Fibroblast of skin of left biceps (primary cell): ENCODE measurements at places on chromosomes 16 and 17.

DNA sequence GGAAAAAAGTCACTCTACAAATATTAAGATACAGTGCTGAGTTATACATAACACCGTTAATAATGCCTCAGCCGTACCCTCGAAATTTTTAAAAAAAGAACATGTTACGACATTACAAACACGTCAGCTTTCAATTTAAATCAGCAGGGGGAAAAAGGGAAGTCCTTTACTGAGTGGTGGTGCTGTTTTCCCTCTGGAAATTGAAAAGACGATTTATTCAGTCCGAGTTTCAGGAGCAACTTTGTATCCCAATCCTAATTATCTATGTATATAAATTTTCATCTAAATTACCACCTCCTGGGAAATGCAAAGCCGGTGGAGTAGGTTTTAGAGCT lies 1.3 kb downstream of the NETO2 start:
- no peak for DNase-seq

DNA sequence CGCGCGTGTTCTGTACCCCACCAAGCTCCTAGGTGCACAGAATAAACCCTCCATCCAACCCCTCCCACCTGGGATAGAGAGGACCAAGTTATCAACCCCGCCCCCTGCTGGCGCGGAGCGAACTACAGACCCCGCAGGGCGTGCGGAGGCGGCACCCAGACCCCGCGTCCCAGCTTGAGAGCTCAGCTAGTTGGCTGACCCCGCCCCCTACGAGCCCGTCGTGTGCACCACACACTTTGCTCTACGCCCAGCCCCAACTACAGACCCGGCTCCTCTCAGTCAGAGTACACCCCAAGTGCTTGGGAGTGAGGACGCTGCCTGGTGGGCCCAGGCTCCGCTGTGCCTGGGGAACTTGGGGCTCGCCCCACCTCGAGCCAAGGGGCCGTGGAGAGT lies 1.5 kb downstream of the GRIN2A start:
- DNase-seq: no peak

DNA sequence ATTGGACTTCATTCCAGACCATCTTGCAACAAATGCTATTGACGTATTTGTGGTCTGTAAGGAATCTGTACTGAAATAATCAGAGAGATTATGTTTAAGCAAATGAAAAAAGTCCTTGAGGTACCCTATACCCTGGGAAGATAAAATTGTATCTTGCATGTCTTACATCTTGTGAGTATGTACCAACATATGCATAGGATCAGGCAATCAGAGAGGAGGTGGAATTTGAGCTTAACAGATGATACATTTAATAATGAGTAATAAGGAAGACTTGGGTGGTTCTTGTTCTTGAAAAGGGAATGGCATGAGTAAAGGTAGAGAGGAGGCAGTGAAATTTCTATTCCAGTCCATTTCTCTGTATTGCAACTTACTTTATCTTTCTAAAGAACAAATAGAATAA lies 10.6 kb downstream of the MOSMO start:
- no peak for DNase-seq

- DNase-seq: no peak
Observed at GRCh38 chr17:3385869-3386816, at the start of gene OR3A2. Gene OR3A2 (minus strand): TSS chr17:3386308.

DNA sequence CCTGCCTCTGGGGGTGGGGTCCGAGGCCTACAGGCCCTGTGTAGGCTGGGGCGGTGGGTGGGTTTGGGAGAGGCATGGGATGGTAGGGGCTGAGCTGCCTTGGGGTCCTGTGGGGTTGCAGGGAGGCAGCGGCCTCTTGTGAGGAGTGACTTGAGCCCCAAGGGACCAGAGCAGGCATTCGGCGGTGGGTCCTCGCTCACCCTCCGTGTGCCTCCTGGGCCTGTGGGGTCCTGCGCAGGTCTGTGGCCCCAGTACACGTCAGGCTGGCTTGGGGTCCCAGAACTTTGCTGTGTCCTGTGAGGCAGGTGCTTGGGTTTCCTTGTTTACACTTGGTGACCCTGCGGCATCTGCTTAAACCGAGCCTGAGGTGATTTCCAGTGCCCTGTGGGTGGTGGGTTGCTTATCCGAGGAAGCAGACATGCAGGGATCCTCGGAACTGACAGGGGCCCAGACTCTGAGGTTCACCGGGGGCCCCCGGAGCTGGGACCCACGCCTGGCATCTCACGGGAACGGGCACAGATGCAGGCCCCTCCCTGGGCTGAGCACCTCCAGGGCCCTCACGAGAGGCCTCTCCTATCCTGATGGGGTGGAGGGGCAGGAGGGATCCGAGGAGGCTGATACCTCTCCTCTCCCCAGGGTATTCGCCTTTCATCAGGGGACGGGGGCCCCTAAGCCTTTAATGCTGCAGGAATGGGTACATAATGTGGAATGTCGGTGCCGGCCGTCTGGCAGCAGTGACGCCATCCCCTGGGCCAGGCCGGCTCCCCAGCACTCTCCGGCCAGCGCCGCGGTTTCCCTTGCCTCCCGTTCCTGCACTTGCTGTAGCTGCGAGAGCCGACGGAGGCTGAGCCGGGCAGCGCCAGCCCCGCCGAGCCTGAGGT lies 7.7 kb downstream of the METRNL start:
- no peak for DNase-seq

DNA sequence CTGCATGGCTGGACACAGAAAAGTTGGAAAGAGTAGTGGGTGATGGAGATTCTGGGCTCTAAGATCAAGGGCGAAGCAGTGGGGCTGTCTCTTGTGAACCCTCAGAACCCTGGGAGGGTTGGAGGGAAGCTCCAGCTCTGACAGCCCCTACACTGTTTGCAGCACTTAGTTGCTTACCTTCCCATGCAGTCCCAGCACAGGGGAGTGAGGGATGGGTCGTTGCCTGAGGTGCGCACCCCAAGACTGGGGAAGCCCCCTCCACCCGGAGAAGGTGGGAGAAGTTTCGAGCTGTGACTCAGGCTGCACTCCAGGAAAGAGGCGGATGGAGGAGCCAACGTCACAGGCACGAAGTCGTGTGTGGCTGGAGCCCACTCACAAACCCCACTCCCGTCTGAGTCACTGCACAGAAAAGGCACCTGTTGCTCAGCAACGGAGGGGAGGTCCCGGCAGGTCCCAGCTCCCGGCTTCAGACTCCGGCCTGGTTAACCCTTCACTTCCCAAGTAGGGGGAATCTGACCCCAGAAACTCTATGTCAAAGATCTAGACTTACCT lies 60.1 kb downstream of the AIPL1 start:
- no peak for DNase-seq

DNA sequence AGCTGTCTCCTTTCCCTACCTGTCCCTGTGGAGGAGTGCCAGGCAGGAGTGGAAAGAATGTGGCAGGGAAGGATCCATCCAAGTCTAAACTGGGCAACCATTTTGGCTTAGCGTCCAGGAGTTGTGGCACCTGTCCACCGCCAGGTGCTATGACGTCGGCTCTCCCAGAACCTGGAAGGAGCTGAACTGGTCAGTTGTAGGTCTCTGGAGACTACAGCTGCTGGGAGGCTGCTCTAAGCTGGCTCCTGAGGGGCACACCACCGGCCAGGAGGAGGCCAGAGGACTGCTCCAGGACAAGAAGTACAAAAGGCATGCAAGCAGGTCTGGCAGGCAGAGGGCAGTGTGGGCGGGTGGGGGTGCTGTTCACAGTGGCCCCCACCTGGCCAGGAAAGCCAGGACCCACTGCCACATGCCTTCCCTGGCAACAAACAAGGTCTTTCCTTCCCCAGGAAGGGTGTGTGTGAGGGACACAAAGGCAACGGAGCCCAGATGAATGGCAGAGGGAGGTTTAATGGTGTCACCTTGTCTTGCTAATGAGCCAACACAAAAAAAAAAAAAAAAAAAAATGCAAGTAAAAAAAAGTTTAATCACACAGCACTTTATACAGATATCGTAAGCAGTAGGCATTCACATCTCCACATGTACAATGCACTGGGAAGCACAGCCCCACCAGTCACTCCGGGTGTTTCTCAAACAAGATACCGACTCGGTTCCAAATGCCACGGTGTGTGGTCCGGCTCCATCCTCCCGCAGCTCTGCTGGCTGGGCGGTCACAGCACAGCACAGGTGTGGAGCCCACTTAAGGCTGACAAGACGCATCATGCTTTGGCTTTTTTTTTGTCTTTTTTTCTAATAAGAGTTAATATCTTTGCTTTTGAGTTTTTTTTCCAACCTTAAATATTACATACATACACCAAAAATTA lies 4.8 kb downstream of the SPHK1 start:
- DNase-seq: no peak

GRCh38 chr16:87057951-87058560 lies 259.1 kb downstream of the C16orf95 start:
- no peak for DNase-seq

DNA sequence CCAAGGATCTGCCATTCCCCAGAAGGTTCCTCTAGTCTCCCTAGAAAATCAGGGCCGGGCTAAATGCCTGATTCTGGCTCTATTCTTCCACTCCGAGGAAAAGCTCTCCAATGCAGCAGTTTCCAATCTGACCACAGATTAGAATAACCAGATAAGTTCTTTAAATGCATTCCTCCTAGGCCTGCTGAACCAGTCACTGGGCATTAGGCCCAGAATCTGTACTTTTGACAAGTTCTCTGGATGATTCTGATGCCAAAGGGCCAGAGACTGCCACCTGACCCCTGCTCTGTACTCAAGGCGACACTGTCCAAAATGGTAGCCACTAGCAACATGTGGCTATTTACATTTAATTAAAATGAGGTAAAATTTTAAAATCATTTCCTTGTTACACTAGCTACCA lies 22.3 kb downstream of the MAP3K14 start:
- DNase-seq: no peak

DNA sequence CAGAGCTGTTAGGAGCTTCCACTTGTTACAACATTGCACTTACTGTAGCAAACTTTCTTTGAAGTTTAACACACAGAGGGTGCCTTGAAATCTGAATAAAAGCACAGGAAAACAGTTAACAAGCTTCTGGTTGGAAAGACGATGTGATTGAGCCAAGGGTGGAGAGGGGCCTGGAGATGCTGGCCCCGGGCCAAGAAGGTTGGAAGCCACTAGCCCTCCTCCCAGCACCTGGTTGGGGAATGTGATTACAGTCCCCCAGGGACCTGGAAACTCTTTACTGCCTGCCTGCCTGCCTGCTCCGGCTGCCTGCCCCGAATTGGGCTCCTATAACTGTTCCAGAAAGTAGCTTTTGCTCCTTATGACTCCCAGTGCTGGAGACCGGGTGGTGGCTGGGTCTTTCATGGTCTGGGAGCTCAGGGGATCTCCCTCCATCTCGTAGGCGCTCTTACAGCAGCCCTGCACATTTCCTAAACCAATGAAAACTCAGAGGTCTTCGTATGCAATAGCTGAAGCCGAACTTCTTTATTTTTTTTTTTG lies 48.0 kb upstream of the ZFHX3 start:
- no peak for DNase-seq

- DNase-seq: no peak
Observed at GRCh38 chr16:70700101-70701020, 14.5 kb upstream of the MTSS2 start.

GRCh38 chr16:57091975-57092785 lies at the start of gene CPNE2:
Gene CPNE2 (plus strand): TSS chr16:57092583. CDS start chr16:57110743, 18,160 bp downstream.
- DNase-seq: no peak

DNA sequence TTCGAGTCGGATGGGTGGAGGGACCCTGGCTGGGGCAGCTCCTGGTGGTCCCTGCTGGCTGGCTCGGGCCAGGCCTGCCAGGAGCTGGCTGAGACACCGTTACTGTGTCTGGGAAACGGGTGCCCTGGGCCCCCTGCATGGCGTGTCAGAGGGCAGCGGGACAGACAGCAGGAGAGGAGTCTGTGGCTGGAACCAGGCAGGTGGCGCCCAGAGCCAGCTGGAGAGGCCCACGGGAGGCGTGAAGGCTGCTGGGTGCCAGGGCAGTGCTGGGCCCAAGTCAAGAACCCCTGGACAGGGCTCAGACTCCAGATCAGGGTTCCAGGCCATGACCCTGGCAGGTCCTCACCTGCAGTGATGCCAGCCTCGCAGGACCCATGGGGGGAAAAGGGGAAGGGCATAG lies 16.6 kb downstream of the SOX8 start:
- no peak for DNase-seq

DNA sequence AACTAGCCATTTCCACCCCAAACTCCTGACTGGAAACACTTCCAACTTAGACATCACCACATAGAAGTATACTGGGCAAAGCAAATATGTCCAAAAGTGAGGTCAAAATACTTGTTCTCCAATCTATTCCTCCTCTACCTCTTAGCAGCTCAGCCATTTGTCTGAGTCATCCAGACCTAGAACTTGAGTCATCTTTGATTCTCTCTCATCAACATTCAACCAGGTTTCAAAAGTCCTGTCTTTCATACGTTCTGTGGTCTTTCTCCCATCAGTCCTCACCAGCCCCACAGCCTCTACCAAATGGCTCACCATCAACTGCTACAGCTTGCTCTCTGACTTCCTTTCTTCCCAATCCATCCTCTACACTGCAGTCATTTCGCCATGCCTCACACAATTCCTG lies 6.8 kb downstream of the ANKFY1 start:
- no peak for DNase-seq

DNA sequence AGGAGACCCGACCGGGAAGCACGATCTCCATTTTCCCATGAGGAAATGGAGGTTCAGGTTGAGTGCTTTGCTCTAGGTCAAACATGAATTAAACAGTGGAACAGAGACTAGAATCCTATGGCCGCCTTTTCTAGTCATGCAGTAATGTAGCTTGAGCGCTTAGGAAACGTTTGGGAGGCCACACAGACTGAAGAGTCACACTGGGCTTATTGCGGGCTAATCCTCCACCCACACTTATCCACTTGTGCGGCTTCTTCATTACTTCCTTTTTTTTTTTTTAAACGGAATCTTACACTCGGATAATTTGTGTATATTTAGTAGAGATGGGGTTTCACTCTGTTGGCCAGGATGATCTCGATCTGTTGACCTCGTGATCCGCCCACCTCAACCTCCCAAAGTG lies 26.0 kb downstream of the CACNG3 start:
- no peak for DNase-seq

- no peak for DNase-seq
Observed at GRCh38 chr17:83174362-83175118, 95.1 kb downstream of the METRNL start.

GRCh38 chr17:40461732-40462342 lies 18.6 kb downstream of the IGFBP4 start:
- no peak for DNase-seq

DNA sequence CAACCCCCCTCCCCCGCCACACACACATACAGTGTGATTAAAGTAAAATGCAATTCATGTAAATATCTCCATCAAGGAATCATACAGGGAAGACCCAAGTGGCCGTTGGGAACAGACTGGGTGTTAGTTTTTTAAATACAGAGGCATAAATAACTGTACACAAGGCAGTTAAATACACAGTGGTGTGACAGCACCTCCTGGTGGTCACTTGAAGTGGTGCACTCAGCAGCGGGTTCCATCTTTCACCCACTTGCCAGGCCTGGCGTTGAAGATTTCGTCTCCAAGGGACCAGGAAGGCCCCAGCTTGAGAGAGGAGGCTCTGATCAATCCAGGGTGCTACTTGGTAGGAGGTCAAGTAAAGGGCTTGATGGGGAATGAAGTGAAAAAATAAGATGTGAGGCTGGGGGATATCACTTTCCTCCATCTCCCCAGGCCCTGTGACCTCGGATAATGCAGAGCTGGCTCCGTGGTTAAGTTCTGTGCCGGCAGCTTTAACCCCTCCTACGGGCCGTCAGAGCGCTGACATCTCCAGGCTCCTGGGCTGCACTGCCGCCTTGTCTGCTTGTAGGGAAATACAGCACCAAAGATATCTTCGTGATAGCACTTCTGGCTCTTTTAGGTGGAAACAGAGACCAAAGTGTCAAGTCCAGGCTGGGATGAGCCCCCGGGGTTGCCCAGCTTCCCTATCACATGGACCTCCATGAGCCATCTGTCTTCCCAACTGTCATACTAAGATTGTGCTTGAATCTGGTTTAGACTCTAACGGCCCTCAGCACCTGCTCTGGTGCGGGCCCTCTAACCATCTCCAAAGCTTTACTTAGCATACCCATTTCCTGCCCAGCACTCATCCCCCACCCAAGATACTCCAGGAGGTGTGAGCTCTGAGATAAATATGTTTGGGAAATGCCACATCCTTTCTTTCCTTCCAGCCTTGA lies 20.7 kb downstream of the LGALS9 start:
- no peak for DNase-seq
